ENCODE measurements at places on chromosomes 4 and X. TPM values are rescaled to one million over a fixed set of nuclear protein-coding genes. Genes with fewer than 3 reads are reported as not detected.

The KCND1 gene
- 4.2 TPM for total RNA-seq

The STK32B gene
- total RNA-seq, result 18.2 TPM

The MAB21L2 gene
- 3.0 TPM for total RNA-seq

The EPGN gene
- total RNA-seq, result not detected

The MAGEE2 gene
- 4.2 TPM for total RNA-seq

The SOD3 gene
- 1.4 TPM for total RNA-seq

The TRIM75 gene
- total RNA-seq, result not detected

The OPRPN gene
- not detected for total RNA-seq

The BST1 gene
- total RNA-seq, result 1.2 TPM

The UNC5C gene
- 18.9 TPM for total RNA-seq

The MID2 gene
- 45.0 TPM for total RNA-seq

The MAGEA6 gene
- not detected for total RNA-seq

The PWWP3B gene
- total RNA-seq, result 4.2 TPM

The PNMA6F gene
- total RNA-seq, result 6.9 TPM

The TMPRSS11A gene
- not detected for total RNA-seq
